ENCODE measurements at places on chromosomes 7 and 10.

- peak; percentile 72 for DNase-seq
These were observed 10.1 kb downstream of the AVPI1 start for GRCh38 chr10:97676770-97677581.

- no peak for DNase-seq
These were observed 62.8 kb downstream of the TACC2 start for GRCh38 chr10:122051609-122052385.

DNA sequence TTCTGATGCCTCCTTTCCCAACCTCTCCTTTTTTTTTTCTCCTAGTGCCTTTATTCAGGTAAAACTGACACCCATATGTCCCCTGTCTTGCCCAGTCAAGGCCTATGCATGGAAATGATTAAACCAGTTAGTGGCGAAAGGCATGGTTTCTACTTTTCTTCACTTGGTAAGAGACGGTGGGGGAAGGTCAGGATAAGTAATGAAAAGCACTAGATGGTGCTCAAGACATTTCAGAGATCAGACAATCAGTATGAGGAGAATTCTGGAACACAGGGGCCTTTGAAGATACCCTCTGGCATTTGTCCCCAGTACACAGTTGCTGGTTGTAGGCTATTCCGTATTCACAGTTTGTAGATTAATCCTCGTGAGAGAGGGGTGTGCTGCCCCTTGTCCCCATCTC is 121.2 kb downstream of the RTKN2 start:
- no peak for DNase-seq

- no peak for DNase-seq
These were observed 569.6 kb downstream of the LRMDA start for GRCh38 chr10:76001019-76001418.

GRCh38 chr10:24374134-24374915 is 165.4 kb downstream of the KIAA1217 start:
- no peak for DNase-seq

DNA sequence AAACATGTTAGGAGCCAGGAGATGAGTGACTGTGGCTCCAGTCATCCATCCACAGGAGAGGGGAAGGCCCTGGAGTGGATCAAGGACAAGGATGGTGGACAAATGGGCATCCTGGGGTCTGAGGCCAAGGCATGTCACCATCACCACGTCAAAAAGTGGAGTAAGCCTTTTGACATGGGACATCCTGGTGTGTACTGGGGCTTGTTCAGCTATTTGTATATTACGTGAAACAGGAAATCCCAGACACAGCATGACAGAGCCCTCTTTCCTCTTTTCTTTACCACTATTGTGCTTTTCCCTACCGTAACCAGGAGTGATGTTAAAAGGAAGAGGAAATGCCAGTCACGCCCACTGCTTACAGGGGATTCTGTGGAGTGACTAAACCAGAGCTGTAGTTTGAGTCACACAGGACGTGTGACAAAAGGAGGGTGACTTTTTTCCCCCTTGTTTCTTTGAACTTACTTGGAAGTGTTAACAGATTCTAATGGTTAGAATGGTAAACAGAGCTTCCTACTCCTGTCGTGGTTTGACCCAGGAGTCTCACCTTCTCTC is 15.4 kb downstream of the ACSL5 start:
- no peak for DNase-seq

DNA sequence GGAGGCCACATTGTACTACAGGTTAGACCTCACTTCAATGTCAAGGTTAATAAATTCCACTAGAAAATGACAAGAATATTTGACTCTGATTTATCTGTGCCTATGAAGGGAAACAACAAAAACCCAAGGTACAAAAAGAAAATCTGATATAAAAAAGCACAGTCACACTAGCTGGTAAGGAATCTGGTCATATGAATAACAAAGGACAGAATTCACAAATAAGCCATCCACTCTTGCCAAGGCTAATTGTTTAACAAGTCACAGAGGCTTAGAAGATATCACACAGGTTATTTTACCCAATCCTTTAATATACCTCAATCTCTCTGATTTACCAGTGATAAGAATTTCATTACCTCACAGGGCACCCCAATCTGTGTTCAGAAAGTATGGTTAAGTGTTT is 47.9 kb downstream of the IRF5 start:
- no peak for DNase-seq

DNA sequence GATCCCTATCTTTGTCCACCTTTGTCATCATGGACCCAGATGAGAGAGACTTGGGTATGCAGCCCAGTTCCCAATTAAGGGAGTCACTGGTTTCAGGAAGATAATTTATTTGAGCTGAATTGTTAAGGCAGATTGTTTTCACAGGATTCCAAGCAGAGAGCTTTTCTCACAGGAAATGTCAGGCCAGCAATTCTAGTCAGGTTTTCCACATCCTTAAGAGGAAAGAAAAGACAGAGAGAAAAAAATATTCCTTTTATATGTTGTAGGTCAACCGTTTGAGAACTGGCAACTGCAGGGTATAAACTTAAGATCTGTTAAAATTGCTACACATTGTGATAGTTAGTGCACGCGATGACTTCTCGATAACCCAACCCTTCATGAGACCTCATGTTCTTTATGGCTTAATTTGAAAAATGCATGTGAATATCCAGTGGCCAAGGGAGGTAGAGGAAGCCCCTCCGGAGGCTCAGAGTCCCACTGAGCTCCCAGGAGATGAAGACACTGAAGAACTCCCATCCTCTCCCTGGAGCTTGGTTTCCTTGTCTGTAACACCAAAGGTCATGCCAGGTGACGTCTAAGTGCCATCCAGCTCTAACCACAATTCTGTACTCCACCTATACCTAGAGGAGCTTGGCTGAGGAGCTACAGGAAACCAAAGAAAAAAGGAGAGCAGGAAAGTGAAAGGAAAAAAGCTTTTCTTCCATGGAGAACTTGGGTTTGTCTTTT is 45.6 kb downstream of the MINDY4 start:
- no peak for DNase-seq

GRCh38 chr10:76309741-76310587 is 878.5 kb downstream of the LRMDA start:
- DNase-seq, result no peak

DNA sequence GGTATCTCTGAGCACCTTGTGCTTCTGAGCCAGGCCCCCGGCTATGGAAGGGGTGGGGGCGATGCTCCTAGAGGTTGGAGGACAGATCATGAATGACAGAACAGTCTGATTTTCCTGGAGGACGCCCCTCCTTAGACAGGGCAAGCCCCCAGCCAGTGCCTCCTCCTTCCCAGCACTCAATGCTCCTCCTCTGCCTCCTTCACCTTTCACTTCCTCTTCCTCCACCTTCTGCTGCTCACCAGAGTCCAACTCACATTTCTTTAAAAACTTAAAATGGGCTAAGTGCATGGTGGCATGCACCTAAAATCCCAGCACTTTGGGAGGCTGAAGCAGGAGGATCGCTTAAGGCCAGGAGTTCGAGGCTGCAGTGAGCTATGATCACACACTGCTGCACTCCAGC is 71.1 kb upstream of the CUX1 start:
- no peak for DNase-seq

DNA sequence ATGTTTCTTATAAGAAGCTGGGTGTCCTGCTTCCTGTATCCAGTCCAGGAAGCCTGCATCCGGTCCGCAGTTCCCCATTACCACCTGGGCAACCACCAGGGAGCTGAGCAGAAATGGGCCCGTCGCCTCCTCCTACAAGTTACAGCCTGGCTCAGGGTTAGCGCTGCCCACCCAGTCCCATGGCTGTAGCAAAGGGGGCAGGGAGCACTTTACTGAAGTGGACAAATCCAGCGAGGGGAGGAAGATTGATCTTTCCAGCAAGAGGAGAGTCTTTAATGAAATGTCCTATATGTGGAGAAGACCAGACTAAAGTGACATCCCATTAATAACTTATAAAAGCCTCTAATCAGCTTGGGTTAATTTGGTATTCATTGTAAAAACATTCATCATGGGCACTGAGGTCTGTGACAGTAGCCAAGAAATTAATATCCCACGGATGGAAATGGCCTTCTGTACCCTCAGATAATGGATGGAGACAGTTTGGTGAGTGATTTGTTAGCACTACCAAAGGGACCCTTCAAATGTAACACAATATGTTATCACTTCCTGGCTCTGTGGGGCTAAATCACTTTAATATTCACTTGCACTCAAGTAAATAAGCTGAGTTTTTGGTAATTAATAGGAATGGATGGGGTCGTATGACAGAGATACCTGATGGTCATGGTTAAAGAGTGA is 323.4 kb downstream of the PAXIP1 start:
- DNase-seq, result no peak

DNA sequence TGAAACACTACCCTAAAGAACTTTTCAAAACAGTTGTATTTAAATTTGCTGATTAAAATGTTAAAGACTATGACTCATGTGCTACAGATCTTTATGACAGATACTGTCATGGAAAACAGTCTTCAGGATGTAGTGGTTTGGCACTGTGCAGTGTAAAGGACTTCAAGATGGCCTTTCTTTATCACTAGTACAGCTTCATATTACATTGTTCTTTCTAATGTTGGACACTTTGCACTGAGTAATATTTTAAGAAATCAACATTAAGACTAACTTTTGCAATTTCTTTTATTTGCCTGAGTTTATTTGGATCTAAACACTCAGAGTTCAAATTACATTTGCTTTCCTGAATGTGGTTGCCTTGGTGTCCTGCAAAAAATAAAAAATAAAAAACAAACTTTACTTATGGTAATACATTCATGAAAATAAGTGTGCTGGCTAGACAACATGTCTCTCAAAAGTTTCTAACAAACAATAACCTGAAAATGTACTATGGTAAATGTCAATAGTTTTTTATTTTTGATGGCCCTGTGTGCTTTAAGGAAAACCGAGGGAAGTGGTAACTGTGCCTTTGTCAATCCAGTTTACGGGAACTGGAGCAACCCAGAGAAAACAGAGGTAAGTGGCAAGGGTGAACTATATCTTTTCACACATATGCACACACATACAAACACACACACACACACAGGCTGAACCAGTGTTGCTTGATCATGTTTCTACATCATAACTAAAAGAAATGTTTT is 85.9 kb upstream of the PLXDC2 start:
- DNase-seq, result no peak

GRCh38 chr7:149624419-149625339 is 127.1 kb upstream of the ZNF746 start:
- DNase-seq, result peak; percentile 54

DNA sequence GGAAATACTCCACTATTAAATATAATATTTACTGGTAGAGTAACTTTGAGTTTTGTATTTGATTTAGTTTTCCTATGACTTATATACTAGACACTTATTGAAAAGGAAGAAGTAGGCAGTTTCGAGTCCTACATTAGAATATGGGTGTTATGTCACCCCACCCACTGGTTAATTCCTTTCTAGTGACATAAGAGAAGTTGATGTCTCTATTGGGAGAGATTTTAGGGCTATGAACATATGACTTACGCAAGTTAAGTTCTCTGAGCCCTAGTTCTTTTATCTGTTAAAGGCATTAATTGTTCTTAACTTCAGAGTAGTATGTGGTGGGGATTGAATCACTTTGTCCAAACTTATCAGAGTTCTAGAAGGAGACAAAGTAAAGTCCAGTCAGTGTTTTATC is 30.5 kb downstream of the CPED1 start:
- no peak for DNase-seq

DNA sequence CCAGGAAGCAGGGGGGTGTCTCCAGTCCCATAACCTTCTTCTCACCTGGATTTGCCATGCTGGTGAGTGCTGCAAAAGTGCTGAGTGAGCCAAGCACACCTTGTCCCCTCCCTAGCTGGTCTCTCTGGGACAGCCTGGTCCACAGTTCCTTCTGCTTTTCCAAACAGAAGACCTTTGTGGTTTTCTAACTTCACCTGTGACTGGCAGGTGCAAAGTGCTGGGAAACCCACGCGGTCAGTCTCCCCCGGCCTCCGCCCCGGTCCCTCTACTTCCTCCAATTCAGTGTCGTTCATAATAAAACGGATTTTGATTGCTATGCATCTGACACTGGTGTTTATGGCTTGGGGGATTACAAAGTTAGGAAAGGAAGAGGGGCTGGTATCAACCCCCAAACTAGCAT is 37.1 kb downstream of the RBAK start:
- no peak for DNase-seq

GRCh38 chr7:158729646-158730382 is 25.2 kb upstream of the NCAPG2 start:
- no peak for DNase-seq

GRCh38 chr10:14822879-14823755 is 14.7 kb downstream of the CDNF start:
- no peak for DNase-seq

DNA sequence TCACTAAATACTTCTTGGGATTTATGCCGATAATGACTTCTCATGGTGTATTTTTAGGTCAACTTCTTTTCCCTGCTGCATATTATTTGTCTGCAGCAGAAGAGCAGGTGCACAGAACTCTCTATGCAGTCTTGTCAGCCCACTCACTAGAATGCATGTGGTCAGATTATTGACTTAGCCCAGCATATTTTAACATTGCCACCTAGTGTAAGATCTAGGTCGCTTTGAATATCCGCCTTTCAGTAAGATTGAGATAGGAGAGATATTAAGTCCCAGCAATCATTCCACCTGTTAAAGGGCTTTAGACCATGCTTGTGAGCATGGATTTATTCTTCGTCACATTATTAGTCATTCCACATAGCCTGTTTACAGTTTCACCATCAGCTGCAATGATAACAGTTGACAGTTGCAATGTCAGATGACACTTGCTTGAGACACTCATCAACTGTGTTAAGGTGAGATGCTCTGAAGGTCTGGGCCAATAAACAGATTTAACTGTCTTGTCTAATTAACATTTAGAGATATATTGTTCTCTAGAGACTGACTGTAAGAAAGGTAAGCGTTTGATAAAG is 491.7 kb downstream of the ARL4A start:
- no peak for DNase-seq

- no peak for DNase-seq
These were observed 34.7 kb downstream of the A1CF start for GRCh38 chr10:50850578-50851230.

- DNase-seq, result no peak
These were observed 86.7 kb upstream of the IKZF1 start for GRCh38 chr7:50217821-50218281.

DNA sequence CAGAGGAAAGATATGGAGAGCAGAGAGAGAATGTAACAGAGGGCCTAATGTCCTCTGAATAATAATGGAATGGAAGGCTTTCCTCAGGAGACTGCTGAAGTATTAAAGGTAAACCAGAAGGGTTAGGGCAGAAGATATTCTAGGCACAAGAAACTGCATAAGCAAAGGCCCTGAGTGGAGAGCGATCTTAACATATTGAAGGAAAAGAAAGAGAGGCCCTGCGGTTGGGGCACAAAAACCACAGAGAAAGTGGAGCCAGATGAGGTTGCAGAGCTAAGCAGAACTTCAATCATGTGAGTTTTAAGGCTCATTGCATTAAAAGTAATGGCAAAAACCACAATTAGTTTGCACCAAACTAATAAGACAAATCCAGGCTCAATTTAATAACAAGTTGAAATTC is 115.8 kb upstream of the VSTM2A start:
- no peak for DNase-seq

DNA sequence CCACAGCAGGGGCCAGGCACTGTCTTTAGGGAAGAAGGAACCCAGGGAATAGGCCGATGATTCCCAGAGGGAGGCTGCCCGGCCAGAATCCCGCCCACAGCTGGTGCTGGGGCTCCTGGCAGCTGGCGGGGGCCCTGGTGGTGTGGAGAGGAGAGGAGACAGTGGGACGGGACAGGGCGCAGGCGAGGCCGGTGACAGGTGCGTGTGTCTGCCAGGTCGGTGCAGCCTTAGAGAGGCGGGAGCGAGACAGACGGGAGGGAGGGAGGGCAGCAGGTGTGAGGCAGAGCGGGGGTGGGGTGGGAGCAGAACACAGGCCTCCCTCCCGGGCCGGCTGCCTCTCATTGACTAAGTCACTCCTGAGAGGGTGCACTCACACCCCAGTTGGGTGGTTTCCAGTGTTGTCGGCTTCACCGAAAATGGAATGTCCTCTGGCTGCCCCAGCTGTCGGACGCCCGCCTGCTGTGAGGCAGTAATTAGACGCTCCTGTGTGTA is 55.2 kb downstream of the ELFN1 start:
- DNase-seq, result peak; percentile 71

All from D721Med (cell line).